Activated CD8-positive, alpha-beta memory T cell treated with anti-CD3 and anti-CD28 coated beads for 48 hours (primary cell): ENCODE measurements at places on chromosomes 16 and 17.

DNA sequence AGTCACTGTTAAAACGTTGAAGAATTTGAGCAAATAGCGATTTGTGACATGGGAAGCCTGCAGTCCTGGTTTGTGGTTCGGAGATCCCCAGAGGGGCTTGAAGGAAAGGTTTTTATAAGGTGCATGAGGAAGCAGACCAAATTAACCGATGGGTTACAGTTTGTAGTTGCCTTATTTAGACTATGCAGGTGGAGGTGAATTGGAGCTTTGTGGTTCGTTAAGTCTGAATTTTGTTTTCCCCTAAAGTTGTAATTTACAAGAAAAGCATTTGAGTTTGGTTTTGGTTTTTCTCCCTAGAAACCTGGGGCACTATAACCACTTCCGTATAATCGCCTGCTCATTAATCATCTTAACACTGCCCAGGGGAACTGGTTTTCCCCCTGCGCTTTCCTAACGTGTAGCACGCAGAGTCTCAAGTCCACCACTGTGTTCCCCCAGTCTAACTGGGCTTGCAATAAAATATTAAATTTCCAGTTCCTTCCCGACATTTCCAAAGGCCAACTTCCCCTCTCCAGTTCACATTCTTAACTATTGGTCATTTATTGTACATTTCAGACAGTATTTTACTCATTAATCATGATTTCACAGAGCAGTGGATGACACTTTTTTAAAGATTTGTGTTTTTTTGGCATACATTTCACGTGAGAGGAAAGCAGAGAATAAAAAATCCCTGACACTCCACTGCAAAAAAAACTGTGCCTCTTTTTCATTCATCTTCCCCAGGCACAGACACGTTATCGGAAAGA is 932 bp downstream of the ZNF267 start:
- DNase-seq, result no peak

DNA sequence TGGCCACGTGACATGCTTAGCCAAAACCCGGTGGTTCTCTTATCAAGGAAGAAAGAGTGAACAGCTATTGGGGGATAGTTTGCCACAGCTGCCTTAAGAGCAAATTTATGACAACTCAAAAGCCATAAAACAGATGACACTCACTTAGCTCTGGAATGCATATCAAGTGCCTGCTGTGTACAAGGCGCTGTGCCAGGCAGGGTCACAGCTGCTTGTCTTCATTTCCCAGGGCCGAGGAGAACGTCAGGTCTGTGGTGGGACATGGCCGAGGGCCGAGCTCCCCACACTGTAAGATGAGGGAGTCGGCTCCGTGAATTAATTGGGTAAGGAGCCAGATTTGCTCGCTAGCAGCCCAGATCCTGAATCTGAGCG is 14.0 kb downstream of the EEF2K start:
- DNase-seq, result no peak

DNA sequence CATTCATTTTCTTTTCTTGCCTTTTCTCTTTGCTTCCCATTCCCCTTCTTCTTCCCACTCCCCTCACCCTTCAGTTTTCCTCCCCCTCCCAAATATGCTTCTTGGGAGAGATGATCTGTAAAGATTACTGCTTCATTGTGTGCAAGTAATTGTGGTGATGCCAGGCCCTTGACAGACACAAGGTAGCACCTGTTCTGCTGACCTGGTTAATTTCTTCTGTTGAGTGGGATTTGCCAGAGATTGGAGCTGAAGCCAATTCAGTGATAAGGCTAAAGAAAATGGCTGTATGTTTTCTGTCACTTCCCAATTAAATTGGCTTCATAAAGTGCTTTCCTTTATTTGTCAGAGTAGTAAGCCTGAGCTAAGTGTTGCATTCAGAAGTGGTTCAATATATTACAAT is 44.5 kb downstream of the AATF start:
- DNase-seq, result no peak

- no peak for DNase-seq
Measured at GRCh38 chr17:81990836-81991683, 13.6 kb downstream of the ASPSCR1 start.

DNA sequence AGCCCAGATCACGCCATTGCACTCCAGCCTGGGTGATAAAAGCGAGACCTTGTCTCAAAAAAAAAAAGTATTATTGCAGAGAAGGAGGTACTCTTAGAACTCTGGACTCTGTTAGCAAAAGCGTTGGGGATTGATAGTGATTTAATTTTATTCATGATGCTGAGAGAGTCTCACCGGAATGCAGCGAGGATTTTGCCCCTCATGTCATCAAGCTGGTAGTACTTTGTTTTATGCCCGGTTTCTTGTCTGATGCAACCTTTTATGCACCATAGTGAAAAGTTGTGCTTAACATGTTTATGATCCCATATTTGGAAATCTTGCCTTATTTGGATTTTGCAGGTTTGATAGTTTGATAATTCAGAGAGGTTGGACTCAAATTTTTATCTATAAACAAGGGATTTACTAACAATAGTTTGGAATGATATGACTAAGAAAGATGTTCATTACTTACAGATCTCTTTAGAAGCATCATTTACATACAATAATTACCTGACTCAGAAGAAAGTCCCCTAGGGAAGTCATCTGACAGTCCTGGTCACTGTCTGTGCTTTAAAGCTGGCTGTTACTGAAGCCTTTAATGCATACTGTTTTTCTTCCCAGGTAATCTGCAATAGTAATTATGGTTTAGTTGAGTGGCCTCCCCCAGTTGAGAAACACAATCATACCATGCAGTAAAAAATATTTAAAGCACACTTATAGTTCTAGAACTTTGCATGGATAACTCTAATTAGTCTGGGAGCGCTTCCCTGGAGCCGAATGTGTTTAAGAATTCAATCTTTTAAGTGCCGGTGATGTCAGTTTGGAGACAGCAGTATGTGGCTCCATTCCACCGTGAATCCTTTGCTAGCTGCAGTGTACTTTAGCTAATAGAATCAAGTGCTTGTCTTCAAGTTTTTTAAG is 120.9 kb downstream of the PRKCA start:
- no peak for DNase-seq

DNA sequence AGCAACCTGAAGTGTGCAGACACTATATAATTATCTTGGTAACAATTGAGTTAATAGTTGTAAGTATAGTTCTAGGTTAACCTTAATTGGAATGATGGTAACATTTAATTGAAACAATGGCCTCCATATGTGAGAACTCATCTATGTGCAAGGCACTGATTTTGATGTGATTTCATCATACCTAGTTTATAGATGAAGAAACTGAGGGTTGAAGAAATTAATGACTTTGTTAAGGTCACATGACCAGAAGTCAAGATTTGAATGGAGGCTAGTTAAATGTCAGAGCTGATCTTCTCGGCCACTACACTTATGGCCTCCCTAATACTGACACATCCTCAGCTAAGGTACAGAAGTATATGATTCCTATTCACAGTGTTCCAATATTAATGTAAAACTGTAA is 128.2 kb upstream of the PSMD7 start:
- no peak for DNase-seq

DNA sequence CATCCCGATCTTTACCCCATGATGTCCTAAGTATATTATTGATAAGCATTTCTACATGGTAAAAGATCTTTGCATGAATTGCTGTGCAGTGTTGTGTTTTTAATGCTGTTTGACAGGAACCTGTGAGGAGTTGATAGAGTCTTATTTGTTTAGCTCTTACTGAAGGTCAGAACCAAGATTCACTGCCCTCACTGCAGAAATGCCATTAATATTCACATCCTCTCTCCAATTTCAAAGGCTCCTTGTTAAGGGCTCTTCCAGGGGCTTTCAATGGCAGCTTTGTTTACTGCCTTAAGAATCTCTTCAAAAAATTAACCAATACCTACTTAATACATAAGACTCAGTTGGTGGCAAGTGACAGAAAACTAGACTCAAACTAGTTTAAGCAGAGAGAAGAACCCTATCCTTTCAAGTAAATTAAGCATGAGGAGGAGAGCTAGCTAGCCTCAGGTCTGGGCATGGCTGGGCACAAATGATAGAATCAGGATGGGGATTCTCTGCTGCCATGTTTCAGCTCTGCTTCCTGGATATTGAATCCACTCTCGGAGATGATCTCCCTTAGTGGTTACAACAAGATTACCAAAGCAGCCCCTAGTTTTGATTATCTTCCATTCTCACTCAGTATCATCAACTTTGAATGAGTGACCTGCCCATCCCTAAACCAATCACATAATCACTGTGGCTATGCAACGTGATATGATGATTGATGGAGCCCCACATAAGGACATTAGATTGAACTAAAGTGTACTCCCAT is 311.8 kb downstream of the CDH11 start:
- no peak for DNase-seq

- no peak for DNase-seq
Measured at GRCh38 chr16:18833707-18834505, 32.6 kb upstream of the ARL6IP1 start.

GRCh38 chr17:5895276-5895675 is 174.9 kb upstream of the WSCD1 start:
- DNase-seq, result no peak

GRCh38 chr16:53412549-53412948 is 21.7 kb upstream of the RBL2 start:
- no peak for DNase-seq

- no peak for DNase-seq
Measured at GRCh38 chr17:67689534-67690177, 28.1 kb upstream of the NOL11 start.

GRCh38 chr17:59439262-59439661 is 107.8 kb downstream of the YPEL2 start:
- no peak for DNase-seq

DNA sequence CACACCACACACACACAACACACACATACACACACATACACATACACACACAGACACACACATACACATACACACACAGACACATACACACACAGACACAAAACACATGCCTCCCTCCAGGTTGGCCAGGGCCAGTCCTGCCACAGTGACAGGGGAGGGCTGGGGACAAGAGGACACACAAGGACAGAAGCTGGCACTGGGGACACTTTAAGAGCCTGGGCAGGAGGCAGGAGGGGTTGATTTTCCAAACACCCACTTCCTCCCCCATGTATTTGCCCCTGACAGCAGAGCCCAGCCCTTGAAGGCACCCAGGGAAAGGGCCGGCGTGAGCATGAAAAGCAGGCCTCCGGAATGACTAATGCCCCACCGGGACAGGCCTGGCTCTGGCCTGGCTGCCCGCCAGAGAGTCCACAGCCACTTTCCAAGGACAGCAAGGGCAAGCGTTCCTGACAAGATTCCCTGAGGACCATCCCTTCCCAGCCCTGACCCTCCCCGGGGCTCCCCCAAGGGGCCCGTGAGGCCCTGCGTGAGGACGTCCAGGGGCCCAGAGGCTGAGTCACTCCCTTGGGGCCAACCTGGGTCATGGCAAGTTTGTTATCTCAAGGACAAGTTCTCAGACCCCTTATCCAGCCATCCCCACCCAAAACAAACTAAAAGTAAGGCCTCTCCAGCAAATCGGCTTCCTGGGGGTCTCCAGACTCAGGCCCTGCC is 235.6 kb downstream of the ZNF423 start:
- DNase-seq, result no peak

DNA sequence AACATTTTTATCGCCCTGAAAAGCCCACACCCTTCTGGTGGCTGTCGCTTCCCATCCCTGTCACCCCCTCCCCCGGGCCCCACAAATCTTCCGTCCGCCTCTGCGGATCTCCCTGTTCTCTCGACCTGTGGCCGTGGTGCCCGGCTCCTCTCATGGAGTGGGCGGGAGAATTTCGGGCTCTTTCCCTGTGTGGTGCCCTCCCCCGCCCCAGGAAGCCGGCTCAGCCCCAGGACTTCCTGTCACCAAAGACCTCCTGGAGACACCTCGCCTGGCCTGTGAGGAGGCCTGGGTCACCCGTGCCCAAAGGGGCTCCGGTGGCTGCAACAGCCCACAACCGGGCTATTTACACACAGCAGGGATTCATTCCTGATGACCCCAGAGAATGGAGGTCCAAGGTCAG is 26.1 kb upstream of the UBE2I start:
- DNase-seq, result no peak

- no peak for DNase-seq
Measured at GRCh38 chr17:6536053-6536452, 20.3 kb downstream of the PITPNM3 start.

- DNase-seq, result no peak
Measured at GRCh38 chr17:82244413-82245133, 15.7 kb downstream of the SLC16A3 start.

- DNase-seq, result no peak
Measured at GRCh38 chr16:64122177-64122576, 999.7 kb downstream of the CDH11 start.

GRCh38 chr17:68598074-68598473 is 3.1 kb downstream of the FAM20A start:
- no peak for DNase-seq

DNA sequence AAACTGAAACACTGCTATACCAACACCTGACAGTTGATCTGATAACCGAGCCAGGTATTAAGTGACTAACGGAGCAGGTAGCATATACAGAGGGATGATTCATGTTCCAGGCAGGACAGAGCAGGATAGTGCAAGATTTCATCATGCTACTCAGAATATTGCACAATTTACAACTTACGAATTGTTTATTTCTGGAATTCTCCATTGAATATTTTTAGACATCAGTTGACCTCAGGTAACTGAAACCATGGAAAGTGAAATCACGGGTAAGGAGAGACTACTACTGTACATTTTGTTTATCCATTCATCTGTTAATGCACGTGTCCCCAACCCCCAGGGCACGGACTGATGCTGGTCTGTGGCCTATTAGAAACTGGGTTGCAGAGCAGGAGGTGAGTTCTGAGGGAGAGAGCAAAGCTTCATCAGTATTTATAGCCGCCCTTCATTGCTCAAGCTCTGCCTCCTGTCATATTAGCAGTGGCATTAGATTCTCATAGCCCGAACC is 14.5 kb upstream of the PPM1E start:
- DNase-seq, result no peak

- no peak for DNase-seq
Measured at GRCh38 chr17:81685108-81685507, 1.3 kb downstream of the HGS start.

GRCh38 chr17:74739227-74739831 is 2.3 kb downstream of the RAB37 start:
- no peak for DNase-seq

DNA sequence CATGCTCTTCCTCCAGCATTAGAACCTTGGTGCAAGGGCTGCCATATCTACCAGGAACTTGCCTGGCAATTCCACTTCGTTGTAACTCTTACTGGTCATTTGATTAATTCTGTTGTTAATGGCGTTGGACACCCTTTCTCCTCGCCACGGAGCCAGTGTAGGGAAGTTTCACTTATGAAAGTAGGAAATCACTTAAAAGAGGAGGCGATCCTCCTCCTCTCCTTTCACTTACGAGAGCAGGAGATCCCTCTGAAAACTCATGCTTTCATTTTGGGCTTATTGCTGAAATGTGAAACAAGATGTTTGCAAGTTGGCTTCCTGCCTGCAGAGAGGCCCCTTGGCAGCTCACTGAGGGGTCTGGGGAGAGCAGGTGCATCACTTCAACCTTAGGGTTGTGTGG is 226.0 kb downstream of the SNX29 start:
- no peak for DNase-seq

- no peak for DNase-seq
Measured at GRCh38 chr16:67967183-67967957, 1.1 kb downstream of the SLC12A4 start.
